ENCODE measurements at places on chromosomes 7 and 10.
A peak's percentile ranks its signal among the peaks of the same experiment; 100 is the strongest.

DNA sequence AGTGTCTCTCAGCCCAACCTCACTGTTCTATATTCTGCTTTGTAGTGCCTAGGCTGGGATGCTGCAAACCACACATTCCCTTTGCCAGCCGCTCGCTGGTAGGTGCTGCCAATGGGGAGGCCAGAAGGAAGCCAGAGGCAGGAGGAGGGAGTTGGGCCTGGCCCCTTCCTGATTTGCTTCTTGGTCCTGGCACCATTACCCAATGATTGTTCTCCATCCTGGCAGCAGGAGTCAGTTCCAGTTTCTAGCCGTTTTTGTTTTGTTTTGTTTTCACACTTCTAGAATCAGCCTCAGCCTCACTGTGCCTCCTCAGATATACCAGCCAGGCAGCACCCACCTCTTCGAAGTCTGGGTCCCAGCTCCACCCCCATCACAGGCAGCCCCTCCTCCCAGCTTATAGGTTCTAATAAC, 27.4 kb upstream of the LOXL4 start:
- no peak for DNase-seq

- DNase-seq = no peak
These were observed 7.2 kb upstream of the EPHA1 start for GRCh38 chr7:143415742-143416397.

DNA sequence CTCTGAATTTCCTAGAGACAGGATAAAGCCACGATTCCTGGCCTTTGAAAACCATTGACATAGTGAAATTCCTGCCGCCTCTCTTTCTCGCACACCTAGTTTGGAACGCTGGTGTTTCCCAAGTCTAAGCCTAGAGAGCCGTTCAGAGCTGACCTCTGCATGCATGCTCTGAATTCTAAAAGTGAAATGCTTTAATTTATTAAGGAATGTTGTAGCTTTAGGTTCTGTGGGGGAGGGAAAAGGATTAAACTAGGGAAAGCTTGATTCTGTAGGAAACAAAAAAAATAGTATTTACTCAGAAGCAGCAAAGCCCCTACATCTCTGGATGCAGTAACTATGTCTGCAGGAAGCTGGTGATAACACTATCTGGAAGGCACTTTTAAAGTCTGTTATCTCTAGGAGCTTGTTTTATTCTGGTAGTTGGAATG, 27.3 kb downstream of the PFKP start:
- DNase-seq = no peak

GRCh38 chr7:2019461-2019710, 213.4 kb downstream of the MAD1L1 start:
- no peak for DNase-seq

DNA sequence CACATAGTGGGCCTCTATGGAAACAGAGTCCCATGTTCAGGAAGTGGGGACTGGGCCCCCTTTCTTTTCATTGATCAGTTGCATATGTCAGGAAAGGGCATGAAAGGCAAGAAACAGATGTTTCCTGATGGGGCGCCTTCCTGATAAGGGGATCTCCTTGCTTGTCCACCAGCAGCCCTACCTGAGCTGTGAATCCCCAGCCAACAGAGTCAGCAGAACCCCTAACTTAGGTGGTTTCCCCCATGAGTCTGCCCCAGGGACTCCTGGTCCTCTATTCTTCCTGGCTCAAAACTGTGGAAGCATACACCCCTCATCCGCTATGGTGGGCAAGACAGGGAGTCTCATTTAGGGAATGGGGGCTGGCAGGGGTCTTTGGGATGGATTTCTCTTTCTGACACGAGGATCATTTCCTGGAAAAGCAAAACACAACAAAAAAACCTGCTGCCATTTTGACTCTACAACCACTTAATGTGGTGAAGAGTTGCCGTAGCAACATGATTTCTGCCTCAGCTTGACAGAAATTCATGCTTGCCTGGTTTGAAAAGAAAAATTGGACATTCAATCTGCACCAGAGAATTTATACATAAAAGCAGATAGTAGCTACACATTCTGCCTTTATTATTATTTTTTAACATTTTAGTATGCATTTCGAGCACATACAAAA, 119.8 kb downstream of the SPAG6 start:
- no peak for DNase-seq

DNA sequence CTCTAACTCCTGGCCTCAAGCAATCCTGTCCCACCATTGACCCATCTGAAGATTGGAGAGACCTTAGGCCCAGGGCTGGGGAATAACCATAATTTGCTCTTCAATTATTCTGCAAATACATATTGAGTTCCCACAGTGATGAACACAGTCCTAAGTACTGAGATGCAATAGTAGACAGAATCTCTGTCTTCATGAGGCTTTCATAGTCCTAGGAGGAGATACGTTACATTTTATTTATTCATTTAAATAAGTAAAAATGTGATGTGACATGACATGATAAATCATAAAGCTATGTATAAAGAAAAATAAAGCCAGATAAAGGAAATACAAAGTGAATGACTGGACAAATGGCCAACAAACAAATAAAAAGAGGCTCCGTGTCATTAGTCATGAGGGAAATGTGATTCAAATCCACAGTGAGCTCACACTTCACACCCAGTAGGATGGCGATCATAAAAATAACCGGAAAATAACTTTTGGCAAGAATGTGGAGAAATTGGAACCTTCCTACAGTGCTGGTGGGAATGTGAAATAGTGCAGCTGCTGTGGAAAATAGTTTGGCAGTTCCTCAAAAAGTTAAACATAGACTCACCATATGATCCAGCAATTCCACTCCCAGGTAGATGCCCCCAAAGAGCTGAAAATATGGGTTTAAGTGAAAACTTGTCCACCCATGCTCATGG, 52.1 kb upstream of the JCAD start:
- DNase-seq = peak; percentile 20

DNA sequence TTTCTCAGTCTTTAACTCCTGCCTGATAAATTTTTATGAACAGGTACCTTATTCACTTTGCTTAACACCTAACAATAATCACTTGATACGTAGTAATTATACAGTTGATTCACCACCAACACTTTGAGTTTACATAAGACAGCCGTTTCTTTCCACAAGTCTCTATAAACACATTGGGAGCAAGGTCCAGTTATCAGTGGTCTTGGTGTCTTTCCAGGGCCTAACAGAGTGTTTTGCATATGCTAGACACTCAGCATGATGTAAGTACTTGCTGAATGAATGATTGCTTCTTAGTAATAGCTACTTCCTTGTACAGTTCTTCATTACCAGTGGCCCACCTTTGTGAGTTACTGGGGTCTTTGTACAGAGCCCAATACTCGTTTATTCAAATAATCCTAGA, 6.4 kb downstream of the CLDN12 start:
- DNase-seq = no peak

DNA sequence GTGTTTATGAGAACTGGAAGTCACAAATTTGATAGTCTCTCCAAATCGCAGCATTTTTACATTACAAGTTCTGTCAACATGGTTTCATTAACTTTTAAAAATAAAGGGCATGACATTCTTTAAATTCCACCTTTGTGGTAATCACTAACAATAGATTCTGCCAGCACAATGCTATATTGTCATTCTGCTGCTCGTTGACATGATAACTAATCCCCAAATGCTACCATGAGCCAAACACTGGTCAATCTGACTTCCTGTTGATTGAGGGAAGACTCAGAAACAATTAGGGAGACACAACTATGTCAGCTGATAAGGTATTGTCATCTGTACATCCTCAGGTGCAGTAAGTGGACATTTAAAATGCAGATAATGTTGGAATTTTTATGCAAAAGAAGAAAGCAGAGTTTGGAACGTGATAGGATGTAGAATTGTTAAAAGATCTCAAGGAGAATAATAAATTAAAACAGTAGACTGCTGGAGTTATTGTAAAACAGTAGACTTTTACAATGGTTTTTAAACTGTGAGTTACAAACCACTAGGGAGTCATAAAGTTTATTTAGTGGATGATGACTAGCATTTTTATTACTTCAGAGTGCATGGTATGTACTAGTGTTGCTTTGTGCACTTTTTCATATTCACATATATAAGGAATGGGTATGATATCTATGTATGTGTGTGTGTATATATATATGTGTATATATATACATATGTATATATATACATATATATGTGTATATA, 126.4 kb upstream of the DKK1 start:
- no peak for DNase-seq

DNA sequence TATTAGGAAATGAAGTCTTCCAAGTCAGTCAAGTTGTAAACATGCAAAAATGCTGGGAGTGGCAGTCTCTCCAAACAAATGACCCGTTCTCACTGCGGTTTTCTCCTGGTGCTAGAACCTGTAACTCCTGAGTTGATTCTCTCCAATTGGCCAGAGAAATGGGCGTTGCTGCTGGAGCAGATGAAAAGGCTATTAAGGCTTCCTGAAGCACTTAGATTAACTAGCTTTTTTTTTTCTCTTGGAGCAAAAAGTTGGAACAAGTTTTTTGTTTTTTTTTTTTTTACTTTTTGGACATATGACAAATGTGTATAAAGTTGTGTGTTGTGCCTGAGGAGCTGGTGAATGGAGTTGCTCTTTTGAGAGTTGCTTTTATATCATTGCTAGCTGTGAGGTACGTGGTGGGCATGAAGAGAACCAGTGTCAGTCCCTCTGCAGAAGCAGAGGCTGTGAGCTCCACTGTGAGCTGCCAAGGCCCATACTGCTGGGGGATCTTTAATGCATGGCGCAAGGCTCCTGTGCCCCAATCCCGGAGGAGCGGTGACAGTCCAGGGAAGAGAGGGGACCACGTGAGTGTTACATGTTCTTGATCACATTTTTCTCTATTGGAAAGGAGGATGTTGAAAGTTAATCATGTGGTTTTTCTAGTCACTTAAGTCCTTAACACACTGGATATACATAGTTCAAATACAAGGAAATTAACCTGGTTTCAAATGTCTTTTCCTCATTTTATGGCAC, 393.6 kb upstream of the GALNT17 start:
- peak; percentile 19 for DNase-seq

DNA sequence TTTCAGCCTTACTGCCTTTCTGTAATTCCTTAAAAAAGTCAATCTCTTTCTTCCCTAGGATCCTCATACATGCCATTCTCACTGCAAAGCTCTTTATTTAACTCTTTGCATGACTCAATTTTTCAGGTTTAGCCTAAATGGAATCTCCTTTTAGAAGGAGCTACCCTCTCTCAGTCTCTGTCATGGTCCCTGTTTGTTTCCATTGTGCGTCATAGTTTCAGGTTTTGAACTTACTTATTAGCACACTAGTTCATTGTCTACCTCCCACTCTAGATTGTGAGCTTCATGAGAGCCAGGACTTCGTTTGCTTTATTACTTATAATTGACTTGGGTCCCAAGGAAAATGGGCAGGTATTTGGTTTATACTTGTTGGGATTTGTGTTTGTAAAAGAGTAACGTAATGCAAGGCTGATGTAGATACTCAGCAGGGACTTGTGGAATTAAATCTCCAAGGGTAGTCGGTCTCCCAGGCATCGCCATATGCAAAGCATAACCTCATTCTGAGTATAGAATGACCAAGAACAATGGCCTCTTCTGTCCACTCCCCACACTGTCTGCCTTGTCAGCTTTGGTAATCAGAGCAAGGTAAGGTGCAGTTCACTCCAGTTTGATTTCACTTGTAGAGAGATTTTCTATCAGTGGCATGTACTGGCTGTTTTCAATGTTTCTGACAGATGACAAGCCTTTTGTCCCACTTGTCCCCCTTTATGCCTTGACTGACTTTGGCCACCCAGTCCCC, 252.0 kb downstream of the SORCS3 start:
- DNase-seq = no peak

DNA sequence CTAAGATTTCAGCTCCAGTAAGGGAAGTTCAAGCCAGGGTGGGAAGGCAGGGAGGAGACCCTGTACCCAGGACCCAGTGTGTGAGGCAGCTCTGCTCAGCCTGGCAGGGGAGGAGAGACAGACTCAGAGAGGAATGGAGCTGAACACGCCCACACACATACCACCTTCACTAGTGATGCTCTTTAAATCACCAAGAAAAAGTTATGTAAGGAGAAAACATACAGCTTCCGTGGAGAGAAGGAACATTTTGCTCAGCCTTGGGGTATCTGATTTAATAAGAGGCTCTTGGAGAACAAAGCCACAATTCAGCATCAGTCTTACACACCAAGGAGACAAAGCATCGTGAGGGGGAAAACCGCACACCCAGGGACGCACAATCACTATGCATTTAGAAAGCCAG, 62.9 kb downstream of the PRKAG2 start:
- no peak for DNase-seq

DNA sequence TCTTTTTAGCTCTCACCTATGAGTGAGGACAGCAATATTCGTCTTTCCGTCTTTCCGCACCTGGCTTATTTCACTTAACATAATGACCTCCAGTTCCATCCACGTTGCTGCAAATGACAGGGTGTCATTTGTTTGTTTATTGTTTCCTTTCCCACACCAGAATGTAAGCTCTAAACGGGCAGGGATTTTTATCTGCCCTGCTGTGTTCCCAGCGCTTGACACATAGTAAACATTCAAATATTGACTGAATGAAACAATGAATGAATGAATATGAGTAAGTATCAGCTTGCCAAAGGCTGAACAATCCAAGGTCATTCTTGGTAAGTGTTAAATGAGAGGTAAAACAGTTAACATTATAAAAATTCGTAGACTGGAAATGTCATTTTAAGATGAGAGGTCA, 12.8 kb downstream of the SH3PXD2A start:
- DNase-seq = no peak

DNA sequence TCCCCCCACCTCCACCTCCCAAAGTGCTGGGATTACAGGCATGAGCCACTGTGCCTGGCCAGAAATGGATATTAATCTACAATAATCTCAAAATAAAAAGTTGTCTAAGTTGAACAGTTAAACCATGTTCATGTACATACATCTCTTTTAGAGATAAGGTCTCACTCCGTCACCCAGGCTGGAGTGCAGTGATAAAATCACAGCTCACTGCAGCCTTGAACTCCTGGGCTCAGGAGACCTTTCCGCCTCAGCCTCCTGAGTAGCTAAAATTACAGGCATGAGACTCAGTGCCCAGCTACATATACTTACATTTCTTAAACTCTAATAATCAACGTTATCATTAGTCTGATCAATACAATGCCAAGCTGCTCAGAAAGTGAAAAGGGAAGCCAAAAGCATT, 36.2 kb downstream of the VSTM4 start:
- no peak for DNase-seq

DNA sequence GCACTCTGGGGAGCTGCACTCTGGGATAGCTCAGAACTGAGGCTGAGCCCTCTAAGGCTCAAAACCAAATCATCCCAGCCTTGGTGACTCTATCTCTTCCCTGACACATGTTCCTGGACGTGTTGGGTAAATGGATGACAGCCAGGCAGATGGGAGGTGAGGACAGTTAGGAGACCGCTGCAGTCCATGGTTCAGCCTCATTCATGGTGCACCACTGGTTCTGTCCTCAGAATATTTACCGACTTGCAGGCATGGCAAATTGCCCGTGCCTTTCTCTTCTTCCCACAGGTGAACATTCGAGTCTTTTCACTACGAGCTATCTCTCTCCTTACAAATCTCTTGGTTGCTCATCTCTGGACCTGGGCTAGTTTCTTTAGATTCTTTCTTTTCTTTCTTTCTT, 80.3 kb upstream of the EFCAB10 start:
- DNase-seq = no peak

- DNase-seq = no peak
These were observed 128.2 kb downstream of the DOCK1 start for GRCh38 chr10:127033216-127034033.

- no peak for DNase-seq
These were observed 303.6 kb upstream of the AKR1E2 start for GRCh38 chr10:4522296-4523000.

Measured in NCI-H460 (cell line).